ENCODE measurements at places on chromosomes 7 and 10.

DNA sequence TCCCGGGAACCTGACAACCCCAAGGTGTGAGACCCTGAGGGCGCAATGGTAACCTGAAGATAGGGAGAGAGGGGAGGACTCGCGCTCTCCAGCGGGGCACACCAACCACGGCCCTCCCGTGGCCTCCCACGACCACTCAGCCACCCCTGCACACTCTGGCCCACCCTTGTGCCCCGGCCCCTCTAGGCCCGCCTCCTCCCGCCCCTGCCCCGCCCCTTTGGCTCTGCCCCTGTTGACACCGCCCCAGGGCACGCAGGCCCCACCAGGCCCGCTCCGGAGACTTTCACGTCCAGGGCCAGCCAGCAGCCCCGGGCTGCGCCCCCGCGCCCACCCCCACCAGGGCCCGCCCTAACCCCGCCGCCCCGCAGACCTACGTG is 10.9 kb downstream of the ATG9B start:
- DNase-seq, result no peak

DNA sequence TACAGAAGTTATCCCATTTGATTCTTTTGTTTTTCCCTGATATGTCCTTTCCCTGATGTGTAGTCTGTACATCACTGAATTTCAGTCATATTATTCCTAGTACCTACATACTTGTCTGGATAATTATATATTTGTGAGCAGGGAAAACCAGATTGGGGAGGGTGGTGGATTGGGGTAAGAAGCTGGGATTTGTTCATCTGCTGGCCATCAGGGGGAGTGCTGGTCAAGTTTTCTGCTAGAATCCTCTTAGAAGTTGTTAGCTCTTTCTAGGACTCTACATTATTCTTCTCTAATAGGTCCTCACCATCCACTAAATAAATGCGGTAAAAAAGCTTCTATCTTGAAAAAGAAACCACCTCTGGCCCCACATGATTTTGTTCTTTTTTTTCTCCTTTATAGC is 232.7 kb upstream of the TAC1 start:
- no peak for DNase-seq

GRCh38 chr10:131577786-131578471 is 266.4 kb upstream of the TCERG1L start:
- no peak for DNase-seq

- DNase-seq, result no peak
Observed at GRCh38 chr7:135352285-135352684, 118.6 kb downstream of the STRA8 start.

DNA sequence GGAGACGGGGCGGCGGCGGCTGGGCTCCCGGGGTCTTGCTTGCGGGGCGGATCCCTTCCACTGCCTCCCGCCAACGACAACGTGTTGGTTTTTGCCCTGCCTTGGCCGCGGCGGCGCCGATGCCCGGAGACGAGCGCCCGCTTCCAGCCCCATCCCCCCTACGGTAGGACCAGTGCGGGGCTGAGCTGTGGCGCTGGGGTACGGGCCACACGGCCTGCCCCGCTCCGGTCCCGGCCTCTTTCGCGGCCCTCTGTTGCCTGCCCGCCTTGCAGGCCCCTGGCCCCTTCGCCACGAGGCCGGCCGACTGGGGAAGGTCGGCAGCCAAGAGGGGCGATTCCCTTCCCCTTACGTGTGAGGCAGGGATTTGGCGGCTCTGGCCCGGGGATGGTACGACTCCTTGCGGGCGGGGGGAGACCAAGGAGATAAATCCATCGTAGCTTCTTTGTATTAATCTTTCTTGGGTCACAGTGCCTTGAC is 488 bp downstream of the EIF4H start:
- DNase-seq, result no peak

- DNase-seq, result no peak
Observed at GRCh38 chr7:15680446-15680845, 6.0 kb downstream of the MEOX2 start.

DNA sequence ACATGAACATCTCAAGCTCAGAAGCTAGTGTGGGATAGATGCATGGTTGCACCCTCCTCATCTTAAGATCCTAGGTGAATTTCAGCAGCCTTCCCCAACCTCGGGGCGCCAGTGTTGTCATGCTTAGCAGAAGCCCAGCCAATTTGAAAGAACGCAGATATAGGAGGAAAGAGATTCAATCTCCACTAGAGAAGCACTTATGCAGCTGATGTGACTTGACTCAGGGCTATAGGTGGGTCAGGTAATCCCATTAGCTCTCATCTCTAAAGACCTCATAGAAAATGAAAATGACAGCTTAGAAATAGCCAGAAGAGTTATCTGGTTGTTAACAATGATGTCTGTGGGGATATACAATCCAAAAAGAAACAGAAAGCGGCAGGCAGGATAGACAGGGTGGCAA is 310.5 kb downstream of the GPAM start:
- no peak for DNase-seq

- no peak for DNase-seq
Observed at GRCh38 chr10:15783941-15784636, 64.4 kb upstream of the ITGA8 start.

DNA sequence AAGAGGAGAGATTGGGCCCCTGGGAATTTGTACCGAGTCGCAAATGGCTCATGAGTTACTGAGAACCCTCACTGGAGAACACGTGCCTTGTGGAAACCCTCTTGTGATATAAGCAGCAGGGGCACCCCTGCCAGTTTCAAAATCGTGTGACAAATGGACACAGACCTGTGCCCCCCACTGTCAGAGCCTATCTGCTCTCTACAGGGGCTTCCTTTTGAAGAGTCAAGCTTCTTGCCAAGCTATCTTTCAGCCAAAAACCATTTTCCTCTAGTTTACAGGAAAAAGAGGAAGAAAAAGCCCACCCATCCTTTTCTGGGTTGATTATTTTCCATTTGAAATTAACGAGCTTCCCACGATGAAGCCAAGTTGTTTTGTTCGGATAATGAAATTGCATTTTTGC is 64.1 kb upstream of the MPP7 start:
- DNase-seq, result no peak

DNA sequence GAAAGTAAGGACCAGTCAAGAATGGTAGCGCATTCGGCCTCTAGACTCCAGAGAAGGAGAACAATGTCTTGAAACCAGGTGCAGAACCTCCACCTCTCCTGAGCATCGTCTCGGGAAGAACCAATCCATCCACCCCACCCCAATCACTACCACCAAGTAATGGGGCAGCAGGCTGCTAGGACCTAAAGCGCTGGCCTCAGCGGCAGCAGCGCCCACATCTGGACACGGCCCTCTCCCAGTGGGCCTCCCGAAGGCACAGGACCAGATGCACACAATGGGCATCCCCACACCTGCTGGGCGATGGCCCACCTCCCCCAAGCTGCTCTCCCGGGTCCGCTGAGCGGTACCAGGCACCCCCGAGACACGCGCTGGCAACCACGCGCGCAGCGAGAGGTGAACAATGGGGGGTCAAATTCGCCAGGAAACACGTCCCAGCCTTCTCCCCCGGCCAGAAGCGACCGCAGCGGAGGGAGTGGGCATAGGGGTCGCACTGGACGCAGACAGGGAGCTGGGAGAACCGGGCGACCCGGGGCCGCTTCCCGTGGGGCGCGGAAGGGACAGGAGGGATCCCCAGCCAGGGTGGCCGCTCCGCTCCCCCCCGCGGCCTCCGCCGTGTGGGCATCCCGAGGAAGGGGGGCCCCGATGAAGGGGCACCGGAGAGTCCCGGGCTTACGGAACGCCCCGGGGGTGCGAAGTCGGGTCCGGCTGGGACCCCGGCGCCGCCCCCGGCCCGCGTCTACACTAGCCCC is 506 bp downstream of the CTTNBP2 start:
- no peak for DNase-seq

DNA sequence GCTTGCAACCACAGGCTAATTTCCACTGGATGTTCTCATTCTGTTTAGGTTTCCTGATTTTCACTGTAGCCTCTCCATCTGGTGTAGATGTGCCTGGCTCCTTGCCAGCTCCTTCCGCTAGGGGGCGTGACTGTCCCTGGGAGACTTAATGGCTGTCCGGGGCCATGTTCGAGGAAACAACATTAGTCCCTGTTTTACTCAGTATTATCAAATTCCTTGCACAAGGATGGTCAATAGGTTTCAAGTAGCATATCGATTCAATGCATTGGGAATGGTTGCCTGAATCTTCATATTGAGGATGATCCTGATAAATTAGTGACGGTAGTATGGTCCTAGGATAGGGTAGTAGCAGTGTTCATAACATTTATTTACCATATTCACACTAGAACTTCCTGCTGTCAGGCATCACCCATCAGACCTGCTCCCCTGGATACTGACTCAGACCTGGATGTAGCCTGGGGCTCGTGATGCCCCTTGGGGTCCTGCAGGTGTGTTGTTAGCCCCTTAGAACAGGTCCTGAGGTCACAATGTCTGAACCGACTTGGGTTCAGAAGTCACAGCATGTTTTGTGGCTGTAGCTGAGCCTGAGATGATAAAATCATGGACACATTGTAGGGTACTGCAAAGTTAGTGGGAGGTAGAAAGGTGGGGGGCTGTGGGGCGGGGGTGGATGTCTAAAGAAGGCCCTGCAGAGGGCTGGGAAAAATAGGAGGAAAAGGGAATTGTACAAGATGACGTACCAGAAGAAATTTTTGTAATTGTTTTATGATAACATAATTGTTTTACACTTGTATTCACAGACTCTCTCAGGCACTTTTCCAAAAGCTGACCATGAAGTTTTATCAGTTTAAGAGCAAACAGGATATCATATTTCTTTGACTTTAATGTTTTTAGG is 8.9 kb upstream of the EXOC6 start:
- DNase-seq, result no peak

DNA sequence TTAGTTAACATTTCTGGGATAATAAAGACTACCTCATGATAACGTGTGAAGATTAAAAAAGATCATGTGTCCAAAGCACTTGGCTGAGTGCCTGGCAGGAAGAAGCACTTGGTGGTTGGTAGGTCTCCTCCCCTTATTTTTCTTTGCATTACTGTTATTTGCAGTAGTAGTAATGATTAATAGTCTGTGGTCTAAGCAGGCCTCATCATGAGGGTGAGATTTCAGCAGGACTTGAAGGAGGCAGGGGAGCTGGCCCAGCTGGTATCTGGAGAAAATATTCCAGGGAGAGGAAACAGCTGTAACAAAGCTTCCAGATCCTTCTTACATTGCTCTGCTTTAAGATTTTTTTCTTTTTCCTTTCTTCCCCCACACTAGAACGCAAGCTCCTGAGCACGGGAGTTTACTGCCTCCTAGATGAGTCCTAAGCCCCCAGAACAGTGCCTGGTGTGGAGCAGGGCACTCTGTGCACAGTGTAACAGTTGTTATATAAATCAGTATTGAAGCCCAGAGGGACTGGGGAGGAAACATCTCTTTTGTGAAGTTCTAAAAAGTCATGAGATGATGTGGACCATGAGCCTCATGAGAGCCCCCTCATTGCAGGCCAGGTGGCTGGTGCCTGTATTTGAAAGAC is 31.1 kb upstream of the RHEB start:
- DNase-seq, result no peak

GRCh38 chr10:71188201-71188600 is 24.2 kb upstream of the UNC5B start:
- no peak for DNase-seq

- DNase-seq, result no peak
Observed at GRCh38 chr10:79938728-79939406, 10.0 kb downstream of the SFTPD start.

DNA sequence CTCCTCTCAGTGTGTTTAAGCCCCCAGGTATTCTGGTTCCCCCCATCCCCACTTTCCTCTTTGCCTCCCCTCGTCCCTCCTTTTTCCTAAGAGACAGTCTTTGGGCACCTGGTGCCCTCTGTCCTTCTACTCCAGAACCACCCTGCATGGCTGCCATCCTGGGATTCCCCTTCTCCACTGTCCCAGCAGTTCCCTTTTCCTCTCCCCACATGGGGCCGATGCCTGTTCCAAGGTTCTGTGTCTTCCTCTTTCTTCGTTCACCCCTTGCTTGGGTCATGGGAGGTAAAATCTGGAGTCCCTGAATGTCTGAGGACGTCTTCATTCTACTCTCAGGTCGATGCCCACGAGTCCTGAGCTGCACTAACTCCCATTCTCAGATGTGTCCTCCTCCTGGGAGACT is 120.8 kb downstream of the TAX1BP1 start:
- DNase-seq, result no peak

DNA sequence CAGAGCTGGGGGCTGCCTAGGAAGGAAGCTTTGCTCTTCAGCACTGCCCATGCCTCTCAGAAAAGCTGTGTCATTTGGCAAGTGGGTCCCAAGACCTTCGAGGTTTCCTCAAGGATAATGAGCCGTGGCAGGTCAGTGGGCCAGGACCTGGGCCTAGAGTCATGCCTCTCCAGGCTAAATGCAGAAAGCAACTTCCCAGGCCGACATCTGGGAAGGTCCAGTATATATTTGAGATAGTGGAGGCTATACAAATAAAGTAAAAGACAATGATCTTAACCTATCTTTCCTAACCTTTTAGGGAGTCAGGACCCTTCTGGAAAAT is 2.4 kb upstream of the HOXA10 start:
- DNase-seq, result no peak

DNA sequence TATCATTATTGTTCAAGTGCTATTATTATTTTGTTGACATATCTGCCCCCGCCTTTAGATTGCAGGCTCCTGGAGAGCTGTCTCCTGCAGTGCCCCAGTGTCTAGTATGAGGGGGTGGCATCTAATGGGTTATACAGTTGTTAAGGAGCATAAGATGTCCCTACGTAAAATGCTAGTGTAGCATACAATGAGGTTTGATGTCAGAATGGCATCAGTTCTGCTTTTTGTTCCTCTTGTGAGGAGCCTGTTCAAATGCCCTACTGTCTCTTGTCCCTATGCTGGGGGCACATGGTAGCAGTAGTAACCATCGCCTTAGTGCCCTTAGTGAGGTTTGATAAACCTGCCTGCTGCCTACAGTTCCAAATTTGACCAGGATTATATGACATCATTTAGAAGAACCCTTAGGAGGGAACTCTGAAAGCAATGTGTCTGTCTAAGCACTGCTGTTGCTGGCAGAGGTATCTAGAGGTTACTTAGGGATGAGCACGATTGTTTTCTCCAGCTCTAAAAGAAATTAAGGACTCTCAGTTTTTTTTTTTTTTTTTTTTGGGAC is 9.7 kb downstream of the CREM start:
- no peak for DNase-seq

- DNase-seq, result no peak
Observed at GRCh38 chr10:33099748-33100147, 141.7 kb upstream of the ITGB1 start.

DNA sequence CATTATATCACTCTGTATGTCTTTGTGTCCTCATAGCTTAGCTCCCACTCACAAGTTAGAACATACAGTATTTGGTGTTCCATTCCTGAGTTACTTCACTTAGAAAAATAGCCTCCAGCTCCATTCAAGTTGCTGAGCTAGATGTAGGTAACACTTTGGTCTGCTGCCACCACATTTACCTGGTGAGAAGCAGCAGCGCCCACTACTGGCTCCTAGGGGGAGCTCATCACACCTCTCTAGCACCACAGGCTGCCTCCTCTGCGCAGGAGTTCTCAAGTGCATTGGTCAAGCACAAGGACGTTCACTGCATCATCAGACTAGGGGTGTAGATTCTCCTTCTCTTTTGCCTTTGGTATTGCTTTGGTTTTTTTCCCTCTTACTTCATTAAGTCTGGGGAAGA is 530.9 kb upstream of the AUTS2 start:
- DNase-seq, result no peak

- DNase-seq, result no peak
Observed at GRCh38 chr10:129631006-129631405, 164.0 kb downstream of the MGMT start.

Measured in naive thymus-derived CD4-positive, alpha-beta T cell (primary cell).